ENCODE measurements at places on chromosomes 3 and 15. TPM values are rescaled to one million over a fixed set of nuclear protein-coding genes. Genes with fewer than 3 reads are reported as not detected.

Gene MORC1
- total RNA-seq = not detected

Gene RBSN
- 28.2 TPM for total RNA-seq

Gene GATA2
- 25.0 TPM for total RNA-seq

Gene IL5RA
- total RNA-seq = not detected

- DNase-seq = no peak
Measured at GRCh38 chr3:4309491-4310128, 6.4 kb downstream of the SETMAR start.

GRCh38 chr3:107665351-107665750 lies 142.6 kb downstream of the BBX start:
- peak; percentile 41 for DNase-seq

- no peak for DNase-seq
Measured at GRCh38 chr3:175655351-175655750, 796.2 kb downstream of the NAALADL2 start.

GRCh38 chr3:115403786-115404185 lies 219.5 kb upstream of the GAP43 start:
- DNase-seq = no peak

DNA sequence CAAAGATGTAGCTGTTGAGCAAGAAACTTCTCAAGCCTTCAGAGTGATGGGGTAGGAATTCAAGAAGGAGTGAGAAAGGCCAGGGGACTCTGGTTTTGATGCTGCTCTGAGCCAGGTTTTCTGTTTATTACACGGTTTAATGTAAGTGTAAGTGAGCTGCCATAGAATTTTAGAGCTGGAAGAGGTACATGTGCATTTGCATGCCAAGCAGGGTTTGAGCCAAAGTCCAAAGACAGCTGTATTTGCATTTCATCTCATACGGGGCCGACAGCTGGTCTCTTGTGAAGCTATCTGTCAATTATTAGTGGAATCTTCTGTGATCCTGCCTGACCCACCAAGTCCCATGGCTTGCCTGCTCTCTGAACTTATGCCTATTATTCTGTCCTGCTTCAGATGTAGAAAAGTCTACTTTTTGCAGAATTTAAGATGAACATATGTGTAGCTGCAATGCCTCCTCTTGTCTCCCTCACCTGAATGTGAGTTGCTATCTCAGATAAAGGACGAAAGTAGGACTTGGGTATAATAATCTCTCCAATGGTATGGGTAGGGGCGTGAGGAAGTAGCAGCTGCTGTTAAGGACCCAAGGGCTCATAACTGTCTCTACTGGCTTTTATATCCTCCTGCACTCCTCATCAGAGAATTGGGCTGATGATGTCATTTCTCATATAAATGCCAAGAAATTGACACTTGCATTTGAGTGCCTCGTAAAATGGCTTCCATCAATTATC lies 160.0 kb downstream of the SQOR start:
- DNase-seq = peak; percentile 4

GRCh38 chr3:168327856-168328255 lies 232.1 kb upstream of the GOLIM4 start:
- no peak for DNase-seq
